Bladder microvascular endothelial cell (primary cell): ENCODE measurements at places on chromosomes 3 and 15. TPM values are rescaled to one million over a fixed set of nuclear protein-coding genes. Genes with fewer than 3 reads are reported as not detected.

COL6A5 gene
- not detected in 2 replicates for total RNA-seq

MANF gene
- total RNA-seq = 89.7 and 167 TPM in 2 replicates

ZFAND6 gene
- total RNA-seq = 107 and 158 TPM in 2 replicates

PEX5L gene
- total RNA-seq = not detected in 2 replicates

ROBO2 gene
- under 0.01 and 0.06 TPM in 2 replicates for total RNA-seq
